Stimulated activated naive B cell treated with anti-CD40 and anti-IgM and Interleukin-4, amounts not matched to agents 10 μg/mL and 1 μg/mL and 100 μg/mL, for 72 hours (primary cell): ENCODE measurements at places on chromosomes 3 and 15.

GRCh38 chr3:113533534-113533892 lies 1.2 kb downstream of the SIDT1 start:
- H3K27me3 ChIP-seq, result no peaks in the 10 kb centered on the region
- peaks cover 33% of the 10 kb centered on the region for H3K4me1 ChIP-seq
- peak overlapping the region; percentile 100 for H3K27ac ChIP-seq
- peak overlapping the region; percentile 98 for H3K4me3 ChIP-seq

- peaks cover 11% of the 10 kb centered on the region for H3K27me3 ChIP-seq
- H3K4me3 ChIP-seq, result no peak overlapping the region
- H3K27ac ChIP-seq, result no peak overlapping the region
- peaks cover 28% of the 10 kb centered on the region for H3K4me1 ChIP-seq
- no peak for DNase-seq
- no peaks in the 10 kb centered on the region for H3K36me3 ChIP-seq
Observed at GRCh38 chr15:74317820-74318375, 49.5 kb downstream of the CYP11A1 start.

- H3K36me3 ChIP-seq, result peaks cover 10% of the 10 kb centered on the region
- no peak overlapping the region for H3K4me3 ChIP-seq
- DNase-seq, result no peak
- H3K4me1 ChIP-seq, result peaks cover 10% of the 10 kb centered on the region
Observed at GRCh38 chr3:51585197-51585596, 46.7 kb downstream of the RAD54L2 start.

- no peaks in the 10 kb centered on the region for H3K36me3 ChIP-seq
- no peak overlapping the region for H3K27ac ChIP-seq
- H3K4me3 ChIP-seq, result no peak overlapping the region
Observed at GRCh38 chr3:159130108-159130507, 328.3 kb downstream of the MFSD1 start.

DNA sequence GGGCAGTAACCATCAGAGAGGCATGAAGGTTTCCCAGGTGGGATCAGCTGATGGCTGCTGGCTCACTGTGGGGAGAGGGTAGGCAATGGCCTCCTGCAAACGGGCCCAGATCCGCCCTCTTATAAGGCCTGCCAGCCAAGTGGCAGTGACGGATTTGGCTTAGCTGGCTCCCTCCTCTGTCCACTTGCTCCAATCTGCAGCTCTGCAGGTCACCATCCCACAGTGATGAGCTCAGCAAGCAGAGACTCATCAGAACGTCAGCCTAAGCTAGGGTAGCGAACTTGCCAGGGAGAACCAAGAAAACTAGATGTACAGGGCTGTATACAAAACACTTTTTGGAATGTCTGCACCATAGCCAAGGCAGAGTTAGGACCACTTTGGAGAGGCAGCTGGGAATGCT lies 62.8 kb upstream of the DCLK3 start:
- peaks cover 21% of the 10 kb centered on the region for H3K36me3 ChIP-seq
- DNase-seq, result no peak
- no peak overlapping the region for H3K4me3 ChIP-seq
- no peaks in the 10 kb centered on the region for H3K4me1 ChIP-seq
- no peaks in the 10 kb centered on the region for H3K27me3 ChIP-seq
- H3K27ac ChIP-seq, result no peak overlapping the region

DNA sequence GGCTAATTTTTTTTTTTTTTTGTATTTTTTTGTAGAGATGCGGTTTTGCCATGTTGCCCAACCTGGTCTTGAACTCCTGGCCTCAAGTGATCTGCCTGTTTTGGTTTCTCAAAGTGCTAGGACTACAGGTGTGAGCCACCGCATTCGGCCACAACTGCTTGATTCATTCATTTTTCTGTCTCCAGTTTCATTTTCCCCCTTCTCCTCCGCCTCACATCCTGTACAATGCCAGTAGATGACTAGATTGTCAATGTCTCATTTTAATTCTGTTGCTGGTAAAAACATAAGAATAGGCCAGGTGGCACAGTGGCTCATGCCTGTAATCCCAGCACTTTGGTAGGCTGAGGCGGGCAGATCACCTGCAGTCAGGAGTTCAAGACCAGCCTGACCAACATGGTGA lies 12.0 kb upstream of the ZNF592 start:
- peaks cover 26% of the 10 kb centered on the region for H3K4me1 ChIP-seq
- no peaks in the 10 kb centered on the region for H3K27me3 ChIP-seq
- no peak overlapping the region for H3K4me3 ChIP-seq
- no peak for DNase-seq
- H3K36me3 ChIP-seq, result no peaks in the 10 kb centered on the region

DNA sequence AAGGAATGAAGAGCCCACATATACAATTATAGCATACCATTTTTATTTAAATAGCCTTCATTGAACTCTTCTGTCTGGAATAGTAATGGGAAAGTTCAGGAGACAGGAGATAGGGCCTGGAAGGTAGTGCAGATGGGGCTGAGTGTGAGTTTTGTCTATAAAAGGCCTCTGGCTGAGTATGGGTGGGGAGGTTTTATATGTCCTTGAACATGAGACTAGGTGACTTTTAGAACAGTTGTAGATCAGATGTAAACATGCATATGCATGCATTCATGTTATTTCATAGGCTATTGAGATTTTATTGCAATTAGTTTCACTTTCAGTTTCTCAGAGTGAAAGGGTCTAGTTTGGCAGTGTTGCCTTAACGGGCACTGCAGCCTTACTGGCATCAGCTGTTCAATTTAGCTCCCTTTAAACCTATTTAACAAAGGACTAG lies 27.1 kb downstream of the CGGBP1 start:
- no peaks in the 10 kb centered on the region for H3K36me3 ChIP-seq
- peak overlapping the region; percentile 77 for H3K4me3 ChIP-seq
- H3K4me1 ChIP-seq, result peaks cover 12% of the 10 kb centered on the region
- H3K27ac ChIP-seq, result peak overlapping the region; percentile 44
- H3K27me3 ChIP-seq, result no peaks in the 10 kb centered on the region

DNA sequence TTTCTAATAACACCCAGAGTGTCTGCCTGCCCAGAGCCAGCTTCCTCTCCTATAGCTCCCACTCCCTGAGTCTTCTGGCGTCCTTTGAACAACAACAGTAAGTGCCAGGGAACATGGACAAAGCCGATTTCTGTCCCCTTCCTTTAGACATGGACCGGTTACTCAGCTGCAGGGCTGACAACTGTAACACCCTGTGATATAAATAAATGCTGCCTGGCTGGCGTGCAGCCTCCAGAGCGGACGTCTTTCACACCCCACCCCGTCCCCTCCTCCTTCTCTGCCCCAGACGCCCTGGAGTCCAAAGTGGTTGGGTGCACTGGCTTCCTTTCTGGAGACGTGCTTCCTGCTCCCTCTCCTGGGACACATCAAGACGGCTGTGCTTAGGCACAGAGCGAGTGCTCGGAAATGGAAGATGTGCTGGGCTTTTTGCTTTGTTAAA lies 281.9 kb upstream of the LRRFIP2 start:
- DNase-seq, result no peak
- no peak overlapping the region for H3K27ac ChIP-seq
- H3K4me3 ChIP-seq, result no peak overlapping the region
- peaks cover 28% of the 10 kb centered on the region for H3K4me1 ChIP-seq

DNA sequence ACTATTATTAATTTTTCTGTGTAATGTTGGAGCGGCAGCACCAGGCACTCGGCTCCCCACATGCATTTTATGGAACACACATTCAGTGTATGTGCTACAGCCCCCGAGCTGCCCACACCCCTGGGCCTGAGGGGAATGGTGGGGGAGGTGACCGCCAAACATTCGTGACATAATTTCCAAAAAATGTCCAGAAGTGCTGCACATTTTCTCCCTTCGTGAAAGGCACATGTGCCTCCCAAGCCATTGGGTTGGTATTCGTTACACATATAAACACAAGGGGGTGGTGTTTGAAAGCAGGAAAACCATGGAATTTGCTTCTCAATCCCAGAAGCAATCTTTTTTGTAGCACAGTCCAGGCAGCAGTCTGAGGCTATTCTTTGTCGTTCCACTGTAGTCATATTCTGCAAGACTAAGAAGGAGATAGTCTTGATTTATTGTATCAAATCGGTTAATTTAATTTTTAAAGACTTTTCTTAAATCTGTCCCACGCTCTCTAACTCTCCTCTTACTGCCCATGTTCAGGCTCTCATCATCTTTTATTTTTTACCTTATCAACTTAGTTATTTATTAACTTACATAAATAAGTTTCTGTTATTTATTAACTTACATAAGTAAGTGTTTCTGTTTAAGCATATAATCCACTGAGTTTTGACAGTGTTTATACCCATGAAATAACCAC lies 39.2 kb upstream of the POLR2M start:
- H3K27ac ChIP-seq, result no peak overlapping the region
- no peak for DNase-seq
- H3K27me3 ChIP-seq, result peaks cover 5% of the 10 kb centered on the region
- no peak overlapping the region for H3K4me3 ChIP-seq
- H3K36me3 ChIP-seq, result peaks cover 12% of the 10 kb centered on the region

GRCh38 chr3:173066044-173067004 lies 74.7 kb downstream of the SPATA16 start:
- no peaks in the 10 kb centered on the region for H3K4me1 ChIP-seq
- DNase-seq, result no peak
- no peak overlapping the region for H3K4me3 ChIP-seq
- H3K27me3 ChIP-seq, result no peaks in the 10 kb centered on the region
- no peaks in the 10 kb centered on the region for H3K36me3 ChIP-seq
- H3K27ac ChIP-seq, result no peak overlapping the region

- no peak overlapping the region for H3K4me3 ChIP-seq
- H3K27me3 ChIP-seq, result no peaks in the 10 kb centered on the region
- H3K36me3 ChIP-seq, result no peaks in the 10 kb centered on the region
- no peaks in the 10 kb centered on the region for H3K4me1 ChIP-seq
- DNase-seq, result no peak
Observed at GRCh38 chr15:97691799-97692198, 268.7 kb upstream of the ARRDC4 start.

DNA sequence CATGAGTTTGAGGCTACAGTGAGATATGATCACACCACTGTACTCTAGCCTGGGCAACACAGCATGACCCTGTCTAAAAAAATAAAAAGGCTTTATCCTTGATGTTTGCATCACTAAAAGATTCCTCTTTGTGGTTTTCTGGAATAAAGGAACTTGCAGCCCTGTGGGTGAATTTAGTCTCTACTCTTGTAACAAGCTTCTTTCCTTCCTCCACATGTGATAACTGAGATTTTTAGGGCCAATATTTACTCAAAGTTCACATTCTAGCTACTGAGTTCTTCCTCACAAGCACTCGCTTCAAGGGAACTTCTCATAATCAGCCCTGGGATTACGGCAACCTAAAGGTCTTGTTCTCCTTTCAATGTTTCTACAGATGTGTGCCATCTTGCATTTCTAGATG lies 24.6 kb downstream of the COMMD2 start:
- peaks cover 22% of the 10 kb centered on the region for H3K36me3 ChIP-seq
- H3K4me3 ChIP-seq, result no peak overlapping the region
- no peaks in the 10 kb centered on the region for H3K4me1 ChIP-seq
- DNase-seq, result no peak
- H3K27ac ChIP-seq, result no peak overlapping the region
- no peaks in the 10 kb centered on the region for H3K27me3 ChIP-seq

DNA sequence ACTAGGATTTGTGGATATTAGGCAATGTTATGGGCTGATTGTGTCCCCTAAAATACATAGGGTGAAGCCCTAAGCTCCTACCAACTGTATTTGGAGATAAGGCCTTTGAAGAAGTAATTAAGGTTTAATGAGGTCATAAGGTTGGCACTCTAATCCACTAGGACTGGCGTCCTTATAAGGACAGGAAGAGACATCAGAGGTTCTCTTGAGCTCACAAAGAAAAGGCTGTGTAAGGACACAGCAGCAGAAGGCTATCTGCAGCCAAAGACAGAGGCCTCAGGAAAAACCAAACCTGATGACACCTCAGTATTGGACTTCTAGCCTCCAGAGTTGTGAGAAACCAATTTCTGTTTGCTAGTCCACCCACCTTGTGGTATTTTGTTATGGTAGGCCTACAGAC lies 416.7 kb downstream of the ZBTB20 start:
- peaks cover 3% of the 10 kb centered on the region for H3K36me3 ChIP-seq
- H3K4me3 ChIP-seq, result no peak overlapping the region
- no peak for DNase-seq

- H3K36me3 ChIP-seq, result peaks cover 4% of the 10 kb centered on the region
- no peak overlapping the region for H3K27ac ChIP-seq
- no peak overlapping the region for H3K4me3 ChIP-seq
- DNase-seq, result no peak
- H3K27me3 ChIP-seq, result no peaks in the 10 kb centered on the region
- no peaks in the 10 kb centered on the region for H3K4me1 ChIP-seq
Observed at GRCh38 chr3:105526360-105527111, 159.8 kb downstream of the ALCAM start.

- no peaks in the 10 kb centered on the region for H3K36me3 ChIP-seq
- H3K27ac ChIP-seq, result no peak overlapping the region
- peaks cover 5% of the 10 kb centered on the region for H3K4me1 ChIP-seq
Observed at GRCh38 chr3:69199942-69200341, 77.5 kb upstream of the LMOD3 start.

DNA sequence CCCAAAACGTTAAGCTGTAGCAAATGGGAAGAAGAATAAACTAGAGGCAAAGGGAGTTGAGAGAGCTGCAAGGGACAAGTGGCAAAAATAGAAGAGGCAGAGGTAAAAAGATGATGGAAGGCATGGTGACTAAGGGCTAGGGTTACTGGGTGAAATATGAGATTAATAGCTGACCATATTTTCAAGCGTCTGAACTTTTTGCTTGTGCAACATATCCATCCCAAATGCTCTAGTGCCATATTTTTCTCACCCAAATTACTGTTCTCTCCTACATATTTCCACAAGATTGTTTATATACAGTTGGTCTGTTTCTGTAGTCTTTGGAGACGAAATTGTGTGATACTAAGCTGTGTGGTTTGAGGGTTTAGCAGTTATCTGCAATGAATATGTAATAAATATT lies 145.5 kb downstream of the GMNC start:
- H3K4me1 ChIP-seq, result peaks cover 3% of the 10 kb centered on the region
- peaks cover 4% of the 10 kb centered on the region for H3K27me3 ChIP-seq
- no peak overlapping the region for H3K4me3 ChIP-seq
- DNase-seq, result no peak
- H3K27ac ChIP-seq, result no peak overlapping the region
- H3K36me3 ChIP-seq, result no peaks in the 10 kb centered on the region

DNA sequence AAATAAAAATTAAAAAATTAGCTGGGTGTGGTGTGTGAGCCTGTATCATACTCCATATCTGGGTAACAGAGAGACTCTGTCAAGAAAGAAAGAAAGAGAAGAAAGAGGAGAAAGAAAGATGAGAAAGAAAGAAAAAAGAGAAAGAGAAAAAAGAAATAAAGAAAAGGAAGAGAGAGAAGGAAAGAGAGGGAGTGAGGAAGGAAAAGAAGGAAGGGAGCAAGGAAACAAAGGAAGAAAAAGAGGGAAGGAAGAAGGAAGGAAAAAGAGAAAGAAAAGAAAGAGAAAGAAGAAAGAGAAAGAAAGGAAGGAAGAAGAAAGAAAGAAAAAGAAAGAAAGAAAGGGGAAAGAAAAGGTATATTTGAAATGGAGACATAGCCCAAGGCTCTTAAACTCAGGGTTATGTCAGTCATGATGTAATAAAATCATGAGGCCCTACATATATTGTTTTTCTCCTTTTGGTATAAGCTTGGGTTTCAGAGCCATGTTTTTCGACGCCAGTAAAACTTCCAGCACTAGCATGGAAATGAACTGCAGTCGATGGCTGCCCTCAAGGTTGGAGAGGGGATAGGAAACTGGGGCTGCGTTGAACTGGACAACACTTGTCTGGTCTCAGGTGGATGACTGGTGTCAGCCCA lies 38.0 kb upstream of the RFTN1 start:
- H3K4me3 ChIP-seq, result no peak overlapping the region
- H3K36me3 ChIP-seq, result peaks cover 8% of the 10 kb centered on the region
- peaks cover 4% of the 10 kb centered on the region for H3K27me3 ChIP-seq
- no peak for DNase-seq
